A172 (cell line): ENCODE measurements at places on chromosomes 2 and 18. TPM values are rescaled to one million over a fixed set of nuclear protein-coding genes. Genes with fewer than 3 reads are reported as not detected.

PLB1 gene
- total RNA-seq = 0.65 and 1.0 TPM in 2 replicates

COLEC11 gene
- 0.17 TPM in 1 of 2 replicates, not detected in the other for total RNA-seq

ICOS gene
- not detected in 2 replicates for total RNA-seq

GNLY gene
- total RNA-seq = not detected in 2 replicates

RASGRP3 gene
- 30.6 and 41.5 TPM in 2 replicates for total RNA-seq

KHK gene
- 8.7 and 10.3 TPM in 2 replicates for total RNA-seq

- peak; percentile 55 for DNase-seq
Observed at GRCh38 chr2:234682492-234683228, 185.8 kb upstream of the ARL4C start.

DNA sequence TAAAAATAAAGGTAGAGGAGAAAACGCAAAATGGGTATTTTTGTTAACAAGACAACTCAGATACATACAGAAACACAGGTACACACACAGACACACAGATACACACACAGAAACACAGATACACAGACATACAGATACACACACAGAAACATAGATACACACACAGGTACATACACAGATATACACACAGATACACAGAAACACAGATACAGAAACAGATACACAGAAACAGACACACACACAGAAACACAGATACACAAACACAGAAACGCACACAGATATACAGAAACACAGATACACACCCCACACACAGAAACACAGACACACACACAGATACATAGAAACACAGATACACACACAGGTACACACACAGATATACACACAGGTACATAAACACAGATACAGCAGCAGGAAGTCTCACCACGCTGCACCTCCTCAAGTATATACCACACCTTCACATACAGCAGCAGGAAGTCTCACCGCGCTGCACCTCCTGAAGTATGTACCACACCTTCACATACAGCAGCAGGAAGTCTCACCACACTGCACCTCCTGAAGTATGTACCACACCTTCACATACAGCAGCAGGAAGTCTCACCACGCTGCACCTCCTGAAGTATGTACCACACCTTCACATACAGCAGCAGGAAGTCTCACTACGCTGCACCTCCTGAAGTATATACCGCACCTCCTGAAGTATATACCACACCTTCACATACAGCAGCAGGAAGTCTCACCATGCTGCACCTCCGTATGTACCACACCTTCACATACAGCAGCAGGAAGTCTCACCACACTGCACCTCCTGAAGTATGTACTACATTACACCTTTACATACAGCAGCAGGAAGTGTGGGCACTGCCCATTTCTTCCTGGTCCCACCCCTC, 250.5 kb downstream of the HDAC4 start:
- DNase-seq = no peak

GRCh38 chr2:215826838-215827441, 186.4 kb downstream of the MREG start:
- DNase-seq = no peak

DNA sequence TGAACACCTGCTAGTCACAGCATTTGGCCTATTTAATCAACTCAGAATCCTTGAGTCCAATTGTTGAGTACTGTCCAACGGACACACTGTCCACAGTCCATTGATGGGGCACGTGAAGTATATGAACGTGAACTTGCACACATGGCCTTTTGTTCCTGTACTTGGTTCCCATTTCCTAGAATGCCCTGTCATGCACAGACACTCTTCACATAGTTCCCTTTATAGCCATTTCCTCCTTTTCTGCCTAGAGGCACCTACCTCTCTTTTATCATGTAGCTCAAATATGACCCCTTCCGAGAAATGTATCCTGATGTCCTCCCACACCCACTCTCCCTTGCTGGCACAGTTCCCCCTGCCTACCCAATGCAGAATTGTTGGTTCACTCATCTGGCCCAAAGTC, 8.7 kb upstream of the CRYGA start:
- DNase-seq = no peak

- DNase-seq = no peak
Observed at GRCh38 chr18:39935598-39935997, 2019.4 kb upstream of the PIK3C3 start.

DNA sequence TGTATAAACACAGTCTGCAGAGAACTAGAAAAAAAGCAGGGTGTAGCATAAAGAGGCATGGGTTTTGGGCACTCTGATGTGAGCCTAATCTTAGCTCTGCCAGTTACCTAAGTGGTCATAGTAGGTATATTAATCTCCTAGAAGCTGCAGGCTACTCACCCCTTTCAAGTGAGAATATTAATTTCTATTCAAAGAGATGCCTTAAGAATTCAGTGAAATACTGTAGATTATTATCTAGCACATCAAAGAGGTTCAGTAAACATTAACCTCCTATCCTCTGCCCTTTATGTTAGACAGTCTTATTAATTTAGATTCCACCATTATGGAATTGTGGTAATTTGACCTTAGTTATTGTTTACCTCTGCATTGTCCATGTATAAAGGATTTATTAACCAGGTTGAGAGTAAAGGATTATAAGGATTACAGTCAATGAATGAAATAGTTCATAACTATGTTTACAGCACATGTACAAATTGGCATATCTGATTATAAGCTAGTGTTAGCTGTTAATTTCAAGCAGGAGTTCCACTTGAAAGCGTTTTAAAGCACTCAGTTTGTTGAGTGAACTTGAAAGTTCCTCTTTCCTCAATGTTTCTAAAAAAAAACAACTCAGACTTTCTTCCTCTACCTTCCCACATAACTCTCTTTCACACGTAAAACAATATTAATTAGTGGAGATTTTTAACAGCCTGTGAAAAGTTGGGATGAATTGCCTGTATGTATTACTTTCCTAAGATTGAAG, 150.6 kb upstream of the EPC2 start:
- DNase-seq = no peak

DNA sequence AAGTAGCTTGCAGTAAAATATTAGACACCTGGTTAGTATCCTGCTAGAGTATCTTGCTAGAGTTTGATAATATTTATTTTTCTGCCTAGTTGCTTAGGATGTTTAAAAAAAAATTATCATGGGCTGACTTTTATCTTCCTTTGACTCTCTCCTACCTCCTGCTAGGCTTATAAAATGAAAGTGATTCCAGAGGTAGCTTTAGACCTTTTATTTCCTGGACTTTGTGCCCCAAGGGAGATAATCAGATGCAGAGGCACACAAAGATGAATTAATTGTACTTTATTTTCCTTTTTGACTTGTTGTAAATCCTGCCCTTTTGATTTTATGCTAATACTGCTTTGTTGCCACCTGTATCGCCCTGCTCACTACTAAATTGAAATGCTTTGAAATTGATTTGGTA, 130.7 kb downstream of the WDSUB1 start:
- no peak for DNase-seq

DNA sequence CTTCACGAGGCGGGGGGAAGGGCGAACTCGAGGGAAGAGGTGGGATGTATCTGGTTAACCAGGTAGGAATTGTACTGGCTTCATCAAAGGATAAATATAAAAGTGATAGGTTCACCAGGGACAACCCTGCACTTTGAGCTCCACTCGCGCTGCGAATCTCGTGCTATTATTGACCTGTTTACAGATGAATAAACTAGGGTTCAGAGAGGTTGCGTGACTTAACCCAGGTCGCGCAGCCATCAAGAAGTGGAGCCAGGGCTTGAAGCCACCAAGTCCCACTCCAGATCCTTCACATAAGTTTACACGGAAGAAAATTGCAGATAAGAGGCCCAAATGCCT, 1.4 kb upstream of the CYP1B1 start:
- no peak for DNase-seq

DNA sequence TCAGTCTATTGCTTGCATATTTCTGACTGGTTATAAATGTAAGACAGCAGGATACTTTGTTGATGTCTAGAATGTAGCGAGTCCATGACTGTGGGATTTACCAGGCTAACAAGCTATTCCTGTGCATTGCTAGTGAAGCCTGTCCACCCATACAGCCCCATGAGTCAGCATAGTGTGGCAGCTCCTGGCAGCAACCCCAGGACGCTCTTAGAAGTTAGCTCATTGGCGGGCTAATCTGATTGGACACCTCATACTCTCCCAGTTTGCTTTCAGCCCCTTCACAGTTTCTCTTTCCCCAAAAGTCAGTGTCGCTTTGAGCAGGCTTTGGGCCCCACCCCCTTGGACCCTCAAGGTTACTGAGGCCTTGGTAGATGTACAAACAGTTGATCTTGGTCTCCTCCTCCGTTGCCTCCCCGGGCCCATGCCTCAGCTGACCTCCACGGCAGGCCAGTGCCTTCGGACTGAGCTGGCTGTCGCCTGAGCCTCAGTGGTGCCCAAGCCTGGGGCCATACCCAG, 48.0 kb downstream of the COA5 start:
- peak; percentile 95 for DNase-seq

GRCh38 chr2:18074476-18074875, 196.0 kb downstream of the KCNS3 start:
- peak; percentile 66 for DNase-seq

DNA sequence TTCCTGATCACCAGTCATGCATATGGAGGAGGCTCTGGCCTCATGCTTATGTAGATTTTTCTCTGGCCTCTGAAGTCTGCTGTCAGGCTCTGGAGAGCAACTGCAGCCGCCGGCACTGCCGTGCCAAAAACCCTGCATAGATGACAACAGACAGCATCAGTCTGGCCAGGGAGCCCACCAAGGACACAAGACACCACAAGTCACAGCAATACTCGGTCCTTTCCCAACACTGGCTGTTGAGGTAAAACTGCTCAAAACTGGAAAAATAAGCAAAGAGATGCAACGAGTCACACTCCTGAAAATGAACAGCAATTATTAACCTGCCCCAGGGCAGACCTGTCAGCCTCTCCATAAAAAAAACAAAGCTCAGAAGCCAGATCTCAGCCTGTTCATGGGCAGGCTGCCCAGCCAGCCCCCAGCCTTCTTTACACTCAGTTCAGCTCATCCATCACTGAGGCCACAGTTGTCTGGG, 186.0 kb upstream of the RAB6C start:
- no peak for DNase-seq

DNA sequence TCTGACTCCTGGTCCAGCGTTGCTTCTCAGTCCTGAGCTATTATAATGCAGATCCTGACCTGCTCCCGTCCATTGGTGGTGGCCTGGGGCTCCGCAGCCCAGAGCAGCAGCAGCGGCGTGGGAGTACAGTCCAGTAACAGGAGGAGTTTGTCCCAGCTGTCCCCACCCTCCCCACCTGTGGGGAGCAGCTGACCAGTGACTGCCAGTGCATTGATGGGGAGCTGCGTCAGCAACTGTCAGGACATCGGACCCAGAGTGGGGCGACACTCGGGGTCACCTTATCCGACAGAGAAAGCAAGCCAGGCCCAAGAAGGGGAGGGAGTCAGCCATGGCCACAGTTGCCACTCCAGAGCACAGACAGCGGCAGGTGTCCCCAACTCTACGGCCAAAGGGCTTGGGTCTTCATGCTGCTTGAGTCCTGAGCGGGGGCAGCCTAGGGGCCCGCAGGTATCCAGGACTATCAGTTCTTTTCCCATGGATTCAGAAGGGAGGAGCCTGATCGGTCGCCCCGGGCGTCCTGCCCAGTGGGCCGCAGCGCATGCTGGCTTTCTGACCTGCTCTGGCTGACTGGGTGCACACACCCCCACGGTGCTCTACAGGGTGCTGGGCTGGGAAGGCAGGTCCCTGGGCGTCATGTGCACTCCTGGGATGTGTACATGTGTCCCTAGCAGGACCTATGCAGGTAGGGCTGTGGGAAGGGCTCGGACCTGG, 29.7 kb downstream of the DNMT3A start:
- no peak for DNase-seq

- DNase-seq = no peak
Observed at GRCh38 chr2:172865422-172865821, 129.8 kb downstream of the RAPGEF4 start.

GRCh38 chr2:195570329-195570728, 86.7 kb upstream of the SLC39A10 start:
- DNase-seq = no peak

DNA sequence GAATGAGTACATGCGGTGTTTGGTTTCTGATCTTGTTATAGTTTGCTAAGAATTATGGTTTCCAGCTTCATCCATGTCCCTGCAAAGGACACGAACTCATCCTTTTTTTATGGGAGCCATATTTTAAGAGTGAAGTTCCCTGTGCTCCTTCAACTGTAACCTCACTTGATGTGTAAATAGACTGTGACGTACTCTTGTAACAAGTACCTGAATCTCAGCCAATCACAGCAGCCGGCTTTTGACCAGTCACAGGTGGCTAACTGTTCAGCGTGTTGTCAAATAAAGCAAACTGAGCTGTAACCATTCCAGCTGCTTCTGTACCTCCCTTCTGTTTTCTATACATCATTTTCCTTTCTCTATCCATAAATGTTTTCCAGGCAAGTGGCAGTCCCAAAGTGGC, 774.3 kb upstream of the HS6ST1 start:
- no peak for DNase-seq

GRCh38 chr2:181895818-181896217, 4.3 kb downstream of the ITPRID2 start:
- no peak for DNase-seq

DNA sequence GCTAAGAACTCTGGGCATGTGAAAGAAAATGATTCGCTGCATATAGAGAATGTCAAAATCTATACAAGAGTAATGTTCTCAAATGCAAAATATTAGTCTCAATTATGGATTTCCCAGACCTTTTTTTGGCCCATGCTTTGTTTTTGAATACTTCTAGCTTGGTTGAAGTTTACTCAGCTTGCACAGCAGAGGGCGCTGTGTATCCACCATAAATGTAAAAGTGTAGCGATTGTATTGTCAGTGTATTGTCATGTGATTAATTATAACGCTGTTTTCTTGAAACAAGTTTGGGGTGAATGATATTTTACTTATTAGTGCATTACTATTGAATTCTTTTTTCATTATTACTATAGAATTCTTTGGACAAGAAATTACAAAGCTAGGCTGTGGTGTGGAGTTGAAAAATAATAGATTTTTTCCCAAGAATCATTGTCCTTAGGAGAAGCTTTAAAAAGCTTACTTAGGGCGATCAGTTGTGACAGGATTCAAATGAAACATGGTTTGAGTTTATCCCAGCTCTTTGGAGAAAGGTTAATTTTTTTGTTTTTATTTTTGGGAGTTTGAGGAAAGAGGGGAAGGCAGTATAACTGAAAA, 98.3 kb downstream of the PIK3C3 start:
- DNase-seq = peak; percentile 57

DNA sequence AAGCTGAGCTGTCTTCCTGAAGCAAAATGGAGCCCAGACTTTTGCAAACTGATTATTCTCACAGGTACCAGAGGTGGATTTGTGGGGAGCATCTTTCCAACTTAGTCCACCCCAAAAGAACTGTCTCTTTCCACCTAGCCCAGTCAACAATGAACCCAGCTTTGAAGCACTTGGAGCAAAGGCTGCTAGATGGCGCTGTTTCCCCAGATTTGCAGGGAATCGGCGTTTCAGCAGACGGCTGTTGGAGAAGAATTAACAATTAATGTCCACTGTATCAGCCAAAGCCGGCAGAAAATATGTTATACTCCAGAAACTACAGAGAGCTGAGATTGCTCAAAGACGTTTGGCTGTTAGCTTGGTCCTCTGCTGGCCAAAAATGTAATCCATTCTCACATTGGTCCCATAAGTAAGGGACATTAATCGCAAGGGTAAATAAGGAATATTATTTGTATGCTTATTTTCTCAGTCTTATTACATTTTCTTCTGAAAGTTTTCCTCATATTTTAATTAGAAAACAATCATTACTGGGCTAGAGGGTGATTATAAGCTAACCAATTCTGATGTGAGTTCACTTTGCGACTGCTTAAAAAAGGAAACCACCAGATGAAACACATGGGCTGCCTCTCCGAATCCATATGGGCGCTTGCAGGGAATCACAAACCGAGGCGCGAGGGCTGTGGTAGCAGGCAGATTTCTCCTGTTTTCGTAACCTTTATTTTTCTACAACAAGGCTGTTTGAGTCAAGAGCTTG, 423.8 kb upstream of the MEX3C start:
- peak; percentile 27 for DNase-seq
